ENCODE measurements at places on chromosomes 12 and 14.

DNA sequence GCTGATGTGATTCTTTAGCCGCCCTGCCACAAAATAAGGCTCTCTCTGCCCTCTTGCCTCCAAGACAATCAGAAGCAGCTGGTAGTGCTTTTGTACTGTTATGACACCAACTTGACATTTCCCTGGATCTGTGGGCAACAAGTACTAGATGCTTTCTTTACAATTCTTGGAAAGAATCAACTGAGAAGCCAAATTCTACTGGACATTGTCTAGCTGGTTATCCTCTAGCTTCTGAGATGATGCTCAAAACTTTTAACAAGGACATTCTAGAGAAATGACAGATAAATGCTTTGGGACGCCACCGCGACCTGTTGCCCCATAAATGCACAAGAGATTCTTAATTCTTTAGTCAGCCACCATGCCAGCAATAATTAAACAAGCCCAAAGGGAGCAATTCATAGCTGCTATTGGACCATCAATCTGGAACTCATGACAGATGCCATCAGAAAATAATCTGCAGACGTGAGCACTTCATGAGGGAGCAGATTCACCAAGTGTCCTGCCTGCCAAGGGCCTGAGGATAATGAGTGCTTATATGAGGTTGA, 22.8 kb downstream of the FMNL3 start:
- DNase-seq = no peak

DNA sequence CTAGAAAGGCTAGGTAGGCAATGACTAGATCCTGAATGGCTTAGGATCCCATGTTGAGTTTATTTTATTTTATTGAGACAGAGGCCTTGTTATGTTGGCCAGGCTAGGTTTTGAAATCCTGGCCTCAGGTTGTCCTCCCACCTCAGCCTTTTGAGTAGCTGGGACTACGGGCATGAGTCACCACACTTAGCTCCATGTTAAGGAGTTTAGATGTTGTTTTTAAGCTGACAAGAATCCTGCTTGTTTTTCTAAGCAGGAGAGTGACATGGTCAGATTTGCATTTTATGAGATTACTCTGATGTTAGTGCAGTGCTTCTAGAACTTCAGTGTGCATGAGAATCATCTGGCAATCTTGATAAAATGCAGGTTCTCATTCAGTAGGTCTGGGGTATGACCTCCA, 14.5 kb downstream of the CCDC198 start:
- no peak for DNase-seq

DNA sequence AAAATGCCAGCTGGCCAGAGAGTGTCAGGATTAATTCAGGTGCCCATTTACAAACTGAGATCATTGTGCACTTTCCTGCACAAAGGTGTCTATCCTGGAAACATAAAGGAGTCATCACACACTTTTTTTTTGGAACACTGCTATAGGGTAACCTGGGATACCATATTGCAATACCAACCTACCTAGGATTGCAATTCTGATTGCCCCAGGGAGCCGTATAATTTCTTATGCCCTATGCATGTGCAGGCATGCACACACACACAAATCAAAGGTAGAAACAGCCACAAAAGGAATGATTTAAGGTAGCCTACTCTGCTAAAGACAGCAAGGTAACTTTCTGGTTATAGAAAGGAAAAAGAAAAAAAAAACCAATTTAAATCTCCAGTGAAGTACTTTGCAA, 285.3 kb upstream of the KITLG start:
- DNase-seq = no peak

- no peak for DNase-seq
These were observed 24.7 kb downstream of the TRAPPC6B start for GRCh38 chr14:39145266-39145966.

DNA sequence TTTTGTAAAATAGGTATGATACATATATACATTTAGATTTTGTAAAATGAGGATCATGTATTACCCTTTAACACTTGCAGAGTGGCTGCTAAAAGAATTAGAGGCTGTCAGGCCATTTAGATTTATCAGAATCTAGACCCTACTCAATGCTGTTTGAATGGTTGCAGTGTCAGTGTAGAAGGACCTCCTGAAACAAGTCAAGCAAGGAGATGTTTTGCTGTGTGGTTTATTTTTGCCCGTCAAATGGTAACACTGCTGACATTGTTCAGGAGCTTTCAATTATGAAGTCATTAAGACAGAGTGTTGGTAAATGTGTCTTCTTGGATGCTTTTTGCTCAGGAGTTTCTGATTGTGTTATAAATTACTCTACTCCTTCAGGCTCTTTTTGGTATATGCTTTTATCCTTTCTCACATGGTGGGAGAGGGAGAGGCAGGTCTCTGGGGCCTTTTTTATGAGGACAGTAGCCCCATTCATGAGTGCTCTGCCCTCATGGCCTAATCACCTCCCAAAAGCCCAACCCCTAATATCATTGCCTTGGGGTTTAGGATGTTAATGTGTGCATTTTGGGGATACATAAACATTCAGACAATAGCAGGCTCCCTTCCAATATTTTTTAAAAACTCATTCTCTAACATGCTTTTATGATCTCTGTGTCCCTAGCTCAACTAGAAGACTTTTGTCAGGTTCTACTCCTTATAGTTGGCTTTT, 16.5 kb downstream of the EID3 start:
- no peak for DNase-seq

DNA sequence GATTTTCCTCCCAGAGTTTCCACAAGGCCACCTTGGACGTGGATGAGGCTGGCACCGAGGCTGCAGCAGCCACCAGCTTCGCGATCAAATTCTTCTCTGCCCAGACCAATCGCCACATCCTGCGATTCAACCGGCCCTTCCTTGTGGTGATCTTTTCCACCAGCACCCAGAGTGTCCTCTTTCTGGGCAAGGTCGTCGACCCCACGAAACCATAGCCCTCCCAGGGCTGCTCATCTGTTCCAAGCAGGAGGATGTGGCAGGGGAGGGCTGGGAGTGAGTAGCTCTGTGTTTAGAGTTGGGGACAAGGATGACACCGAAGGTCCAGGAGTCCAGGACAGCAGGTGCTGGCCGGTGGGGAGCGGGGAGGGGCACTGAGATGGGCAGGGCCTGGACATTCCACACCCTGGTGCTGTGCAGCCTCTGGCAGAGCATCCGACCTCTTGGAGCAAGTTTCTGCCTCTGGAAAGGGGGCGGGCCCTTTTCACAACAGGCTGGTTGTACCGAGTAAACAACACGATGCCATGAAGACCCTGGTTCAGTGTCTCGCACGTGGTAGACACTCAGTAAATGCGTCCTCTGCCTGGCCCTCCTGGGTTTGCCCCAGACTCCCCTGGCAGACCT, 8.2 kb downstream of the SERPINA4 start:
- no peak for DNase-seq

DNA sequence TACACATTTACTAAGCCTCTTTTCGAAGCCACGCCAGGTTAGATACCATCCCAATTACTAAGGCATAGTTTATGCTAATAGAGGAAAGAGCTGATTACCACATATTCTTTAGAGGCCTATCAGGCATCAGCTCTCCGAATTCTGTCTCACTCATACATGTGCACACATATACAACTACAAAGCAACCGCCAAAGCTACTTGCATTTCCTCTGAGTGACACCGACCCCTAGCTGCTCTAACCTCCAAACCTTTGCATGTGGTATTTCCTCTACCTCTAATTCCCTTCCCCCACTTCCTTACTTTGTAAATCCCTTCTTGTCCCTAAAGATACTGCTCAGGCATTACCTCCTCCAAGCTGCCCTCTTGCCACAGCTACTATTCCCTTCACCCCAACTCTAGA, 107.2 kb downstream of the DUSP6 start:
- DNase-seq = no peak

- no peak for DNase-seq
These were observed 94.3 kb upstream of the EIF5 start for GRCh38 chr14:103239751-103240150.

GRCh38 chr14:101808020-101808641, 46.6 kb downstream of the PPP2R5C start:
- DNase-seq = no peak

DNA sequence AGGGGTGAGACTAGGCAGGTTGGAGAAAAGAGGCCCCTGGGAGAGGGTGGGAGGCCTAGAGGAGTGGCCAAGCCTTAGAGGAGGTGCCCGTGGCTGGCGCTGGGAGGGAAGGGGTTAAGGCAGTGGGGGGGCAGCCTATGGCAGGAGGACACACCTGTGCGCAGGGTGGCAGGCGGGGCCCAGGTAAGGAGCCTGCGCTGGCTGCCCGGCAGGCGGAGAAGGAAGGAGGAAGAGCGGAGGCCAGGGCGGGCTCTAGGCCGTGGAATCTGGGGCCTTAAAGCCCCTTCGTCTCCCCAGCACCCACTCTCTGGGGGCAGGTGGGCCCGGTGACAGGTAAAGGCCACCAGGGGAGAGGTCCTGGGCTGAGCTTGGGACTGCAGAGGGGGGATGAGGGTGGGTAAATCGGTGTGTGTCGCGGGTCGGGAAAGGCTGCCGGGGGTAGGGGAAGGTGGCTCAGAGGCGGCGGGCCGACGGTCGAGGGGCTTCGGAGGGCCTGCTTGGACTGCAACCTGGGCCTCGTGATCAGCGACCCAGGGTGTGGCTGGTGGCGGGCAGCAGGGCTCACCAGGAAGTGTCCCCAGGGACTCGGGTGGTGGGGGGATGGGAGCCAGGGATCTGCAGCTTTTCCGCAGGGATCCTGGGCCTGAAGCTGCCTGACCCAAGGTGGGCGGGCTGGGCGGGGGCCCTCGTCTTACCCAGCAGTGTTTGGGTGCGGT, 7.3 kb downstream of the PHB2 start:
- peak; percentile 51 for DNase-seq

DNA sequence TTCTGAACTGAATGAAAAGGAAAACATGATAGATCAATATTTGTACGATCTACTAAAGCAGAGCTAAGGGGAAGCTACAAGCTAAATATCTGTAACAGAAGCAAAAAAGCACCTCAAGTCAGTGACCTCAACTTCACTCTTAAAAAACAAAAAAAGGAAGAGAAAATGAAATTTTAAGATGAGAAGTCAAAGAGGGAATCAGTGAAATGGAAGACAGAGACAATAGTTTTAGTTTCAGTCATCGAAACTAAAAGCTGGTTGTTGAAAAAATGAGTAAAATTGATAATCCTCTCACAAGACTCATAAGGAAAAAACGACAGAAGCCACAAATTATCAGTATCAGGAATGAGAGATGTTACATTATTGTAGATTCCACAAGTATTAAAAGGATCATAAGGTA, 11.9 kb upstream of the SLC2A13 start:
- DNase-seq = no peak
